ENCODE measurements at places on chromosomes 5 and 9.

DNA sequence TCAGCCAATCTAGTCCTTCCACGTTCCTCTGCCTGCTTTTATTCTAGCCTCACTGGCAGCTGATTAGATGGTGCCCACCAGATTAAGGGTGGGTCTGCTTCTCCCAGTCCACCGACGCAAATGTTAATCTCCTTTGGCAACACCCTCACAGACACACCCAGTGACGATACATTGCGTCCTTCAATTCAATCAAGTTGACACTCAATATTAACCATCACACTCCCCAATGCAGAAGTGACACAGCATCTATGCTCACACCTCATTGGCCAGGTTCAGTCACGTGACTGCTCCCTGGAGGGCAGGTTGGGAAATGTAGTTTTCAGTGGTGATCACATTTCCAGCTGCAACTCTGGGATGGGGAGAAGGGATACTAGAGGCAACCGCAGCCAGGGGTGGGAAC is 13.0 kb downstream of the SUSD3 start:
- DNase-seq: no peak

DNA sequence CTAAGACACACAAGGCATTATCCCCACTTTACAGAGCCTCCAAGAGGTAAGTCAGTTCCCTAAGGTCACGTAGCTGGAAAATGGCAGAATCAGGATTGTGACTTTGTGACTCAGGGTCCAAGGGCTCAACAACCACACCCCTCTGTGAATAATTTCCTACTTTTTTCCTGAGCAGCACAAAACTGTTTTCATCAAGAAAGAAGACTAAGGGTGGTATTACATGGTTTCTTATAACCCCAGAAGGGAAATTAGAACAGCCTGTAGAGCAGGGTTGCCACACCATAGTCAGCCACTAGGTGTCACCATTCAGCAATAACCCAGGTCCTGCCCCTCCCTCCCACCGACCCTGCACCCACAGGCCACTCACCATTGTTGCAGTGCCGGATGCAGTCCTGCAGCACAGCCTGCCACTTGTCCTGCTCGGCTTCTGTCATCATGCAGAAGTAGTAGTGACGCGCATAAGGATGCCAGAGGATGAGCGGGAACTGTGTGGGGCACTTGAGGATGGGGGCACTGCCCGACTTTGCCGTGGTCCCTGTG is 72.1 kb downstream of the LRSAM1 start:
- DNase-seq: no peak

DNA sequence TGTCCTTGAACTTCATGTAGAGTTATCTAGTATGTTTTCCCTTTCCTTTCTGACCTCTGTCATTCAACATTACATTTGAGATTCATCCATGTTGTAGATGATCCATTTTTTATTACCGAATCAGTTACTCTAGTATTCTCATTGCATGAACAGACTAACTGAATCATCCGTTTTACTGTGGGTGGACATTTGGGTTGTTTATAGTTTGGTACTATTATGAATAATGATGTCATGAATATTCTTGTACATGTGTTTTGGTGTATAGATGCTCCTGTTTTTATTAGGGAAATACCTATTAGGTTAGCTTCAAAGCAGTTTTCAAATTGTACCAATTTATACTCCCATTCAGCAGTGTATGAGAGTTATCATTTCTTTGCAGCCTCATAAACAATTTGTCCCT is 94.3 kb upstream of the NIPAL4 start:
- DNase-seq: no peak

GRCh38 chr5:160926428-160926827 is 74.4 kb upstream of the ATP10B start:
- DNase-seq: no peak

GRCh38 chr5:20694121-20694520 is 706.1 kb upstream of the CDH18 start:
- no peak for DNase-seq

- no peak for DNase-seq
Observed at GRCh38 chr5:82137205-82137604, 140.9 kb downstream of the RPS23 start.

- DNase-seq: no peak
Observed at GRCh38 chr5:81963544-81963943, 8.3 kb upstream of the ATG10 start.

DNA sequence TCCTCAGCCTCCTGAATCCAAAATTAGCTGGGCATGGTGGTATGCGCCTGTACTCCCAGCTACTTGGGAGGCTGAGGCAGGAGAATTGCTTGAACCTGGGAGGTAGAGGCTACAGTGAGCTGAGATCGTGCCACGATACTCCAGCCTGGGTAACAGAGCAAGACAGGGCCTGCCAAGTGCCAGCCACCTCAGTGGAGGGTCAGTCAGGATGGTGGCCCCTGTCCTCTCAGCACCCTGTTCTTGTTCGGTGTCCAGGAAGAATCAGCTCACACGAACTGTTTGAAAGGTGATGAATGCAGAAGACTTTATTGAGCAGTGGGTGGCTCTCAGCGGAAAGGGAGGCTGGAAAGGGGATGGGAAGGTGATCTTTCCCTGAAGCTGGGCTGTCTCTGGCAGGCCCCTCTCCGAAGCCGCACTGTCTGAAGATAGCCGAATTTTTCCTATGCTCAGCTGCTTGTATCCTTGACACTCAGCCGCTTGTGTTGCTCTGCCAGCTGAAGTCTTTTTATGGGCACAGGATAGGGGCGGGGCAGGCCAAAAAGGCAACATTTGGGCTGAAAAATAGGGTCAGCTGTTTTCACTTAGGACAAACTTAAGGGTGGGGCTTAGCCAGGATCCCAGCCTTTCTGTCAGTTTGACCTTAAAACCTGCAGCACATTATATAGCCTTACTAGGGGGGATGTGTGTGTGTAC is 50.9 kb downstream of the UBE2R2 start:
- no peak for DNase-seq

- no peak for DNase-seq
Observed at GRCh38 chr9:113548221-113549041, 84.9 kb downstream of the RGS3 start.

DNA sequence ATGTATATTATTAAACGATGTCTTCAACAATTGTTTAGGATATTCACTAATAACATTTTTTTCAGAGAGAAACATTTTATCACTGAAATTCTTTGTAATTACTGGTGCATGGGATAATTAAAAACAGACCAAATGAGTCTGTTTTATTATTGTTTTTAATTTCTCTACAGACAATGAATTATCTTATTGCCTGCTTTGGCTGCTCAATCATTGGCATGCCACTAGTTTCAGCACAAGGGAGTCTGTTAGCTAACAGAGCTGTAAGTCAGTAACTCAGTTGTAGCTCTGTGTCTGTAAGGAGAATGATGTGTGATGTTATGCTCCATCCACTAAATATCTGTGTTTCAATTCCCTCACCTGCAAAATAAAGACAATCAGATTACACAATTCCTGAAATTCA is 443.9 kb downstream of the PRR16 start:
- DNase-seq: no peak

DNA sequence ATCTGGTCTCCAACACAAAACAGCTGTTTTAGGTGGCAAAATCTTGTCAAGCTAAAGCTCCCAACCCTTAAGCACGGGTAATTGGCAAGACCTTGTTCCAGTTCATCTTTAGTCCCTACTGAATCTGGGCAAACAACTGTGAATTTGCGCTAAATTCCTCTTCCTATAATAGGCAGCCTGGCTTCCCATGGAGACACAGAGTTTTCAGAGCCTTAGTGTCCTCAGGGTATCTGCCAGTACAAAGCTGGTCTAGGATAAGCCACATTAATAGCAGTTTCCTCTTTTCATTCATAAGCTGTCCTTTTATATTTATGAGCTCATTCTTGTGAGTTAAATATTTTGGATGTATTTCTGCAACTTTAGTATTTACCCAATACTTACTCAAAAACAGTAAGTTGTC is 59.5 kb downstream of the FGF10 start:
- no peak for DNase-seq

- no peak for DNase-seq
Observed at GRCh38 chr5:20974426-20974825, 986.4 kb upstream of the CDH18 start.

DNA sequence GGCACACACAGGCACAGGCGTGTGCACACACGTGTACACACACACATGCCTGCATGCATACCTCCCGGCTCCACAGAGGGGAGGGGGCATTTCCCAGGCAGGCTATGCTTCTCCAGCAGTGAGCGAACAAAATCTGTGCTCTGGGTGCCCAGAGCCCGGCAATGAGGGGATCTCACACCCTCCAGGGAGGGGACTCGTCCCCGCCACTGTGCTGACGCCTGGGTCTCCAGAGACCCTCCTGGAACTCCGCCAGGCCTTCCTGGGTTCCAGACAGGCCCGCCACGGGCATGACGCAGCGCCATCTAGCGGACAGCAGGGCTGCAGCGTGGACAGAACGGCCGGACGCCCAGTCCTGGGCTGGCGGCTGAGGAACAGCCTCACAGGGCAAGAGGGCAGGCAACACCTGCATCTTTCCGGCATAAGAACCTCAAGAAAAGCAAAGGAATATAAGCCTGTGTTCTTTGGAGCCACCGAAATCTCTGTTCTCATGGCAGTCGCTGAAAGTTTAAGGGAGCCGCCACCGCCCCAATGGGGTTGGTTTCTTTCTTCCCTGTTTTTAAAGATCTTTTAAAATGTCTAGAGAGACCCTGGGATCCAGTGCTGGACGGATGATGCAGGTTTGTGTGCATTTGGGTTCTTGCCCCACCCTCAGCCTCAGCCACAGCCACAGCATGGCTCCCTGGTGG is 135.6 kb upstream of the PPP1R26 start:
- DNase-seq: peak; percentile 84

- DNase-seq: peak; percentile 95
Observed at GRCh38 chr5:177472460-177473442, 683 bp downstream of the DBN1 start.

Measured in GM13977 (cell line).